CD4-positive, alpha-beta T cell (primary cell): ENCODE measurements at places on chromosomes 1 and 21. TPM values are rescaled to one million over a fixed set of nuclear protein-coding genes. Genes with fewer than 3 reads are reported as not detected.

- H3K27ac ChIP-seq = no peak overlapping the region
- peaks cover 17% of the 10 kb centered on the region for H3K27me3 ChIP-seq
- no peaks in the 10 kb centered on the region for H3K4me1 ChIP-seq
- no peak overlapping the region for H3K4me3 ChIP-seq
- no peaks in the 10 kb centered on the region for H3K36me3 ChIP-seq
- DNase-seq = no peak
Measured at GRCh38 chr1:62884156-62884740, 100.3 kb downstream of the ATG4C start.

GRCh38 chr1:30816211-30817076, 58.9 kb upstream of the LAPTM5 start:
- no peak overlapping the region for H3K27ac ChIP-seq
- no peaks in the 10 kb centered on the region for H3K36me3 ChIP-seq
- H3K4me1 ChIP-seq = no peaks in the 10 kb centered on the region
- peaks cover 56% of the 10 kb centered on the region for H3K27me3 ChIP-seq
- H3K4me3 ChIP-seq = no peak overlapping the region

GRCh38 chr1:198499588-198499987, 40.9 kb downstream of the ATP6V1G3 start:
- no peaks in the 10 kb centered on the region for H3K36me3 ChIP-seq
- H3K4me3 ChIP-seq = no peak overlapping the region
- H3K27ac ChIP-seq = no peak overlapping the region
- no peaks in the 10 kb centered on the region for H3K4me1 ChIP-seq

- no peaks in the 10 kb centered on the region for H3K36me3 ChIP-seq
- H3K4me3 ChIP-seq = no peak overlapping the region
- DNase-seq = no peak
- no peak overlapping the region for H3K27ac ChIP-seq
- H3K27me3 ChIP-seq = no peaks in the 10 kb centered on the region
Measured at GRCh38 chr1:94864821-94865220, 44.7 kb downstream of the SLC44A3 start.

AADACL4 gene
- total RNA-seq = not detected

MX2 gene
- total RNA-seq = 87.1 TPM

TMEM79 gene
- 1.0 TPM for total RNA-seq

APOBEC4 gene
- not detected for total RNA-seq
